ENCODE measurements at places on chromosomes 2 and 18. TPM values are rescaled to one million over a fixed set of nuclear protein-coding genes. Genes with fewer than 3 reads are reported as not detected.

DNA sequence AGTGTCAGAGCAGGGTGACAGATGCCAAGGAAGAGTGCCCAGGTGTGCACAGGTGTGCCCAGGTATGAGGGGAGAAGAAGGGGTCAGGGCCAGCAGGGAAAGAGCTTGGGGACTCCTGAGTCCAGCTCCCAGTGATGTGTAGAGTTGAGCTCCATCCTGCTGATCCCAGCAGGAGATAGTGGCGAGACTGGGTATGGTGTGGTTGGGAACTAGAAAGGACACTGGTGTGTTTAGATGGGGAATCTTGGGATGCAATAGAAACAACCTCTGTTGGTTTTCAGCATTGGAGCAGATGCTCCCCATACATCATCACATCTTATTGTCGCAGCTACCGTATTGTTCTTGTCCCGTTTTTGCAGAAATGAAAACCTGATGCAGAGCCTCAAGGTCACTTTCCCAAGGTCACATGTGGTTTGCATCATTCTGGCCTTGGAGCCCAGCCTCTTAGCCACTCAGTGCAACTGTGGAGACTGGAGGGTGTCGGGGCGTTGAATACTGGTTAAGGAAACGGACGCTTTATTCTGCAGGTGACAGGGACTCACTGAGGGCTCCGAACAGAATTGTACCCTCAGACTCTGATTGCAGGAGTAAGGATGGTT, 166.7 kb downstream of the AGAP1 start:
- no peak for DNase-seq

The NT5C1B gene
- polyA plus RNA-seq = 0.45 TPM

DNA sequence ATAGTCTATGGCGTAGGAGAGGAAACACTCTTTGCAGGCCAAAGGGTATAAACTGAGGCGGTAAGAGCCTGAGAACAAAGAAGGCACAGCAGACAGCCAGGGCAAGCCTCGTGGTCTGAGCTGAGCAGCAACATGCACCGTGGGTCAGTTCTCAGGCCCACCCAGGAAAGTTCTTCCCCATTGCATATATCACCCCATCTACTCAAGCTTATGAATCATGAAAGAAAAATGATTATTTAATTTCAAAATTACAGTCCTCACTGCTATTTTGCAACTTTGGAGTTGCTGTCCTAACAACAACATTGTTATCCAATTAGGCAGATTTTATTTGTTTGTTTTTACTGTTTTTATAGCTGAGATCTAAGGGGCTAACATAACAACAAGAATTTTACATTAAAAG, 54.7 kb upstream of the RIOK3 start:
- no peak for DNase-seq

- no peak for DNase-seq
Observed at GRCh38 chr2:63283273-63283672, 232.6 kb downstream of the OTX1 start.

DNA sequence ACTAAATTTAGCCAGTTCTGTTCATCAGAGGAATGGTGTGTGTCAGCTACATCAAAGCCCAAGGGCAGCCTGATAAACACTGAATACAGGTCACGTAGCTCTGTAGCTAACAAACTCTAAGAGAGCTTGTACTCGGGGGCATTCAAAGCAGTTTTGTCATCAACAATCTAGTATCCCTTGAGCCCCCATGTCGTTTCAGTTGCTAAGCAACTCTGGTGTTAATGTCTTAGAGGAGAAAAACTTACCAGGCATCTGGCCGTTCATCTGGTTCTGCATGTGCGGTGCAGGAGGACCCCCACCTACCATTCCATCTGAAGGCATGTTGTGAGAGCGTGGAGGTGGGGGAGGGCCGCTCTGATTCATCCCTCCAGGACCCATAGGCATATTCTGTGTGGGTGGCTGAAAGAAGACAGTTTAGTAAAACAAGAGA, 33.1 kb downstream of the SS18 start:
- no peak for DNase-seq

DNA sequence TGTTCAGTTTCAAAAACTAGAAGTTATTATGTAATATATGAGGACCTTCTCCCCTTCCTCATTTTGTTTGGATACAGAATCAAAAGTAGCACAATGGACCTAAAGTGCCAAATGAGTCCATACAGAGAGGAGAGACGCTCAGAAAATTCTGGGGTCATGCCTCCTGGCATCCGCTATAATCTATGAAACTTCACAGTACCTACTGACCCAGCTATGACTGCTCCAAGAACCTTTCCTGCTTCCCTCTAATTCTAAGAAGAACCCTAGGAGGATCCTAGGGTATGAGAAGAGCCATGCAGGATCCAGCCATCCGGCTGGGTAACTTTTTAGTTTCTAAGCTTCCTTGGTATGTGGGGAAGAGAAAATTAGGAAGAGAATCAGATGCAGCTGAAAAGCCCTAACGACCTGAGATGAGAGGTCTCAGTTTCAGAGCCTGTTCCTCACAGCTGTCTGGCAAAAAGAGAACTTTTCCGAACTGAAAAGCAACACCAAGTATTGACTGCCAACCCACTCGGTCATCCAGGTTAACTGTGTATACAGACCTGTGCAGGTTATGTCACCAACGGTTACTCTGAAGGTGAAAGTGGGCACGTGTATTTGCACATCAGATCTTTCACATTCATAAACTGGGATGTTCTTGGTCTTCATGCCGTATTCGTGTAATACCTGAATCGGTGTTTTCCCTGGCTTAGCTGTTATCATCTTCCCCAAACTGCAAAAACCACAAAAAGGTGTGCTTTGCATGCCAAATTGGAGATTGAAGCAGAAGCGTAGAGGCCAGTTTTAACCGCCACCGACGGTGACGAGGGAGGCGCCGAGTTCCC, 1.1 kb downstream of the PRKRA start:
- DNase-seq = no peak

DNA sequence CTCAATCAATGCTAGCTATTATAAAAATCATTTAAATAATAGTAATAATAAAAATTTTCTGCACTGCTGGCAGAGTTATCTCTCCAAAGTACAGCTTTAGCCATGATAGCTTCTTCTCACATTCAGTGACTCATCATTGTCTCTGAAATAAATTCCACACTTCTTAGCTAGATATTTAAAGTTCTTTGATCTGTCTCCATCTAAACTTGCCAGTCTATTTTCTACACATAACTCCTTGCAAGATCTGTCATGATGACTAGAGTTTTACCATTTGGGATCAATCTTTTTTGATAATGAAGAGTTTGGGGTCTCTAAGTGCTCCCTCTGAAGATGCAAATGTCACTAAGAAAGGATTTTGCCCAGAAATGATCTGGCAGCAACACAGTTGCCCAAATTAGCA, 155.4 kb upstream of the LHCGR start:
- DNase-seq = no peak

DNA sequence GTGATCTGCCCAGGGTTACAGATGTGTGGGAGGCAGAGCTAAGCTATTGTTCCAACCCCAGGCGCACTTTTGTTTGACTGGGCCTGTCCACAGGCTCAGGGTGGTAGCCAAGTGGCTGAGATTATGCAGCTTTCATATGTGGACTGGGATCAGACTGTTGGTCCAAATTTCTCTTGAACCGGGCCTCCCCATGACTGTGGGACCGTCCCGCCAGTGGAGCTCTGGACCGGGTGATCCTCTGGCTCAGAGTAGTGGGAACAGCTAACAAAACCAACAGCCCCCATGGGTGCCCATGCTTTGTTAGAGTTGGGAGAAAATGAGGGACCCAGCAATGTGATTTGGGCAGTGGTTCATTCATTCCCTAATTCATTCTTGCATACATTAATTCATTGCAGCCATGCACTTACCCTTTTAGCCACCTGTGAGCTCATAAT, 86.8 kb upstream of the HS6ST1 start:
- no peak for DNase-seq

- no peak for DNase-seq
Observed at GRCh38 chr2:237012004-237012403, 73.7 kb upstream of the COPS8 start.

The STEAP3 gene
- polyA plus RNA-seq = not detected

The LHCGR gene
- not detected for polyA plus RNA-seq

GRCh38 chr18:26397019-26397418, 151.3 kb downstream of the KCTD1 start:
- DNase-seq = no peak

DNA sequence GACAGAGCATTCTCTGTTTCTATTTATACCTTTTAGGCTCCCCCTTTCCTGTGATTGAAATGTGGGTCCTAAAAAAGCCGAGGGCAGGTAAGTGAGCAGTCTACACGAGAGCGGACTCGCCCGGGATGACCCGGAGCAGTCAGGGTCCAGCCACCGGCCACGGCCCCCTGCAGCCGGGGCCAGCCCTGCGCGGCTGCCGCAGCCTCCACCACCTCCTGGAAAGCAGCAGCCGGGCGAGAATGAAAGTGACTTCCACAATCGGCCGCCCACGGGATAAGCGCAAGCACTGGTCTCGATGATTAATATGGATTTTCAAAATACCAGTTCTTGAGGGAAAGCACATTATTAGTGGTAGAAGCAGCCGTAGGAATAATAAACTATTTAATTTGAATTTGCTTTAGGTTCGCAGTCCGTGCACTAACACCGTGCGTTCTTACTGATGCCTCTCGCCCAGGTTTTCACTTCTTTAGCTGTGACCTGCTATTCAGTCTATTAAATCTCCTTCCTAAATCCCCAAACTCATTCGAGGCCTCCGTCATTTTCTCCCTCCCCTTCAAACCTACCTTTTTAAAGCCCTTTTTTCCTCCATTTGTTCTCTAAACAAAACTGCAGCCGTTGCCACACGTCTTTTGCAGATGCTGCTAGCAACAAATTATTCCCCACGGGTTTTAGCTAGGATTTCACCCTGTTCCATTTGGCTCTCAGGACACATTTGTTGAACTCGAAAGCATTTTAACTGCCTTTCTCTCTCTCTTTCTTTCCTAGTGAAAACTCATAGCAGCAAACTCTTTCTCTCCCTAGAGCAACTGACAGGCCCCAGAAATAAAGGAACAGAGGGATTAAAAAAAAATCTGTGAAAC, 1015.1 kb upstream of the PIK3C3 start:
- no peak for DNase-seq

- no peak for DNase-seq
Observed at GRCh38 chr2:41998186-41999127, 49.4 kb upstream of the PKDCC start.

GRCh38 chr2:101040761-101041160, 38.7 kb downstream of the RPL31 start:
- no peak for DNase-seq

GRCh38 chr18:11981543-11982366, 448 bp downstream of the IMPA2 start:
- no peak for DNase-seq

The INPP5D gene
- 29.6 TPM for polyA plus RNA-seq

- peak; percentile 52 for DNase-seq
Observed at GRCh38 chr2:45649858-45650811, 1.3 kb upstream of the PRKCE start.

DNA sequence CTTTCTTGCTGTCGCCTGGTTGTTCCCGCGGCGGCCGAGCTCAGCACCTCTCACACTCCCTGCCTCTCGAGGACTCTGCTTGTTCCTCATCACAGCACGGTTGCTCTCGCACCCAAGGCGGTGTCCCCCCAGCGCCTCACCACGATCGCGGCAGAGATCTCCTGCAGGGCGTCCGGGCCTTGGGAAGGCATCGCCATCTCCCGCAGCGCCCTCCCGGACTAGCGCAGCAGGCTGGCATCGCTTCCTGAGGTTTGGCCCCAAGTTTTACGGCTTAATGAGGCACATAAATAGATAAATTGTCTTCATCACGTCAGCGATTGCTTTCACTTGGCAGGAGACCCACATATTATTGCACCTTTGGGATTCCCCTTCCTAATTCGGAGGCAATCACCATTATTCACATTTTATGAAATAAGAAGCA, 125.4 kb downstream of the RGPD3 start:
- DNase-seq = no peak

- DNase-seq = peak; percentile 5
Observed at GRCh38 chr18:80022613-80023012, 11.6 kb upstream of the RBFA start.

- DNase-seq = no peak
Observed at GRCh38 chr2:15731213-15731888, 139.7 kb downstream of the DDX1 start.

DNA sequence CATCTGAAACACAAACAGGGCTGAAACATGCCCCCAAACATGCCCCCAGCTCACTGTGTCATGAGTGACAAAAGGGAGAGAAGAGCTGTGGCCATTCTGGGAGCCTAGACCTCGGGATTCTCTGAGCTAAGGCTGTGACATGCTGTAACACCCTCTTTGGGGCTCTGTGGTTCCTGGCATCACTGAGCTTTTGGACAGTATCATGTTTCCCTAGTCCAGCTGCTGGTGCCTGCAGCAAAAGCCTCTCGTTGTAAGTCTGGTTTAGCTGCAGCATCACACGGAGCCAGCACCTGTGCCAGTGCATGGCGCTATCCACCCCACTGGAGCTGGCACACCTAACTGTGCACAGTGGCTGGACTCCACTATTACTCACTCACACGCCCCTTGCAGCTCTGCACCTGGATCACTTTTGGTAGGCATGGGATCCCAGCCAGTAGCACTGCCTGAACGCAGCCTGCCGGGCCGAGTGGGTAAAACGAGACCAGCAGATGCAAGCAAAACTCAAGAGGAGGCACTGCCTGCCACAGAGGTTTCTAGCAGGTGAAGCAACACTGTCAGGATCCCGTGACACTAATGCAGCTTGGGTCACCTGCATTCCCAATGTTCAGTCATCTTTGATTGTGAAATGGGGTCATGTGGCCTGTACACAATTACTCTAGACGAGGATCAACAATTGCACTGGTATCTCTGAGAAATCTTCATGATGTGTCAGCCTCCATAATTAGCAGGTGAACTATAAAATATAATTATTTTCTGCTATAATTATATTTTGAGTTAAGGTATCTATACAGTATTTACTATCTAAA, 547.2 kb downstream of the ZNF804A start:
- no peak for DNase-seq

The SCLY gene
- polyA plus RNA-seq = 18.9 TPM

The CAPN13 gene
- not detected for polyA plus RNA-seq

The SERPINB3 gene
- polyA plus RNA-seq = not detected

- no peak for DNase-seq
Observed at GRCh38 chr2:29068513-29068912, 5.8 kb downstream of the PCARE start.

- DNase-seq = no peak
Observed at GRCh38 chr2:223235986-223236385, 184.0 kb downstream of the KCNE4 start.

DNA sequence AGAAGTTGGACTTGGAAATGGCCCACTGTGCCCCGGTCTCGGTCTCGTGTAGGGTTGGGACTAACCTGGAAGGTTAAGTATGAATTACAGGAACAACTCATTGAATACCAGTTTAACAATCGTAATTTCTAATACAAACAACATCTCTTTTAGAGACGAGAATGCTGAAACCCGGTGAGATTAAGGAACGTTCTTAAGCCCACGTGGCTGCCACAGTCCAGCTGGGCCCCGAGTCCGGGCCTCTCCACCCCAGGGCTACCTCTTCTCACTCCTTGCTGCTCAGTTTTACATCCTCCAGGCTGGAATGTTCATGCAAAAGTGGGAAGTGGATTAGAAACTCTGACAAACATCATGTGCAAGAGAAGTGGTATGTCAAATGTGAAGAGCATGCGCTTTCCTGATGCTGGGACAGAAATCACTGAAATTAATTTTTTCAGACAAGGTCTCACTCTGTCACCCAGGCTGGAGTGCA, 29.4 kb downstream of the NGEF start:
- DNase-seq = no peak

All from CD4-positive, alpha-beta memory T cell (primary cell).